Kasumi-1 (cell line): ENCODE measurements at places on chromosomes 1 and 21.

DNA sequence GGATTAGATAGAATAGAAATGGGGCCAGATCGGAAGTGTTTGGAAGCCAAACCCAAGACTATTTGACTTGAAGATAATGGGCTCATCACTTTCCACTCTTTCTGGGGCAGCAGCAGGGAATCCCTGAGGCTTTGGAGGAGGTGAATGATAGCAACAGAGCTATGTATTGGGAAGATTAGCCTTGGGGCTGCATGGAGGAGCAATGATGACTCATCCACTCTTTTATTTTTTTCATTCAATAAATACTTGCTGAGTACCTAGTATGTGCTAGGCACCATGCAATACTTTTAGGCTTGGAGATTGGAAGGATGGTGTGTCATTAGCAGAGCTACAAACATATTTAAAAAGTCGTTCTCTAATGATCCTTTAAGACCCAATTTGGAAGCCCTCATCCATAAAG is 166.9 kb upstream of the FOXD3 start:
- DNase-seq = no peak

DNA sequence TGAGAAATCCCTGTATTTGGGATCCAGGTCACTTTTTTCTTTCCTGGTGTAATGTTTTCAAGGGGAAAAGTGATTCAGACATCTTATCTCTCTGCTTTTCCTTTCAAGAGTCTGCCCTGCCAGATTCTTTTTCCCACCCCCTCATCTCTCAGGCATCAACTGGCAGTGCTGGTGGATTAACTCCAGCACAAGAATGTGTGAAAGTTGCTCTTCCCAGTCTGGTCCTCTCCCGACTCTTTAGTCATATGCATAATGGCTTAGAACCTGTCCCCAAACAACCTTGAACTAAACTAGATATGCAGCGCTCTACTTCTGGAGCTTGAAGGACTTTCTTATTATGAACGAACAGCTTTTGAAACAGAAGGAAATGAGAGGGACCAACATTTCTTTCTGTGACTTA is 88.5 kb downstream of the SLC44A5 start:
- DNase-seq = no peak

- no peak for DNase-seq
These were observed 360.2 kb downstream of the DISC1 start for GRCh38 chr1:231986631-231987336.

DNA sequence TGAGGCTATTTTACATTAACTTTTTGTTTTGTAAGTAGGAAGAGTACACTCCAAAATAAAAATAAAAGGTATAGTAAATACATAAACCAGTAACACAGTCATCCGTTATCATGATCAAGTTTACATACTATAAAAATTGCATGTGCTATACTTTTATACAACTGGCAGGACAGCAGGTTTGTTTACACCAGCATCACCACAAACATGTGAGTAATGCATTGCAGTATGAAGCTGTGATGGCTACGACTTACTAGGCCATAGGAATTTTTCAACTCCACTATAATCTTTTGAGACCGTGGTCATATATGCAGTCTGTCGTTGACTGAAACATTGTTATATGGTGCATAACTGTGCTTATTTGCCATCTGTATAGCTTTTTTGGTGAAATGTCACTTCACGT is 106.2 kb downstream of the CENPF start:
- DNase-seq = no peak

GRCh38 chr1:3061566-3061965 is 7.4 kb upstream of the PRDM16 start:
- no peak for DNase-seq

- DNase-seq = no peak
These were observed 169.2 kb upstream of the IRF2BP2 start for GRCh38 chr1:234779160-234779538.
